T-cell (primary cell): ENCODE measurements at places on chromosomes 1 and 21.

GRCh38 chr1:151510614-151510956, 602 bp upstream of the CGN start:
- no peak for DNase-seq
- peaks cover 29% of the 10 kb centered on the region for H3K4me1 ChIP-seq
- H3K27ac ChIP-seq = peak overlapping the region; percentile 50
- H3K27me3 ChIP-seq = no peaks in the 10 kb centered on the region

DNA sequence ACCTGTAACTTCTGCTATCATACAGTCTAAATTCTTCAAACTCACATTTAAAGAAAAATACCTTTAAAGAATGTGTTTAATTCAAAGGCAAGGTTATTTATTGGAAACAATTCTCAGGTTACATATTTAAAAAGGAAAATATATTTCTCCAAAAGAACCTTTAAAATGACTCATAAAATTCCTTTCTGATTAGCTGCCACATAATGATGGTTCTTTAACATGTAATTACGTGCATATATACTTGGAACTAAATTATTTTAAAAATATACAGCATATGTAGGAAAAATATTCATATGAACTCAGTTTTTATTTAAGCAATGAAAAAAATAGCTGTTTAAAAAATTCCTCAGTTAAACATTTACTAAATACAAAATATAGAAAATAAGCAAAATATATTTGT, 173.6 kb downstream of the COP1 start:
- H3K27ac ChIP-seq = no peak overlapping the region
- H3K4me3 ChIP-seq = no peak overlapping the region
- no peak for DNase-seq
- no peaks in the 10 kb centered on the region for H3K4me1 ChIP-seq

GRCh38 chr1:63645317-63645716, 52.1 kb downstream of the PGM1 start:
- H3K4me1 ChIP-seq = no peaks in the 10 kb centered on the region
- H3K27me3 ChIP-seq = no peaks in the 10 kb centered on the region
- H3K36me3 ChIP-seq = peaks cover 6% of the 10 kb centered on the region
- no peak for DNase-seq

DNA sequence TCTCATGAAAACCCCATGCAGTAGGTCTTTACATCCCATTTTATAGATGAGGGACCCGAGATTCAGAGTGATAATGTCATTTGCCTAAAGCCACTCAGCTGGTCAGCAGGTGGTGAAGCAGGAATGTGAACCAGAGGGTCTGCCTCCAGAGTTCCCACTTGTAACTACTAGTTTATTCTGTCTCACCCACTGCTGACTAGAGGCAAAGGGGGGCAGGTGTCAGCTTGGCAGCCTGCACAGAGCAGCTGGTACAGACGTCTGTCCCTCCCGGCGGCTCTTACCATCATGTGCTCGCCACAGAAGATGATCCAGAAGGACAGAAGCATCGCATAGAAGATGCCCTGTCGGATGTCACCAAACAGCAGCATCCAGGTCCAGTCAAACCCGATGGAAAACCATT, 82.4 kb downstream of the WLS start:
- H3K36me3 ChIP-seq = no peaks in the 10 kb centered on the region
- no peak overlapping the region for H3K4me3 ChIP-seq
- DNase-seq = no peak
- H3K27me3 ChIP-seq = no peaks in the 10 kb centered on the region
- no peaks in the 10 kb centered on the region for H3K4me1 ChIP-seq
- H3K27ac ChIP-seq = no peak overlapping the region

- H3K27ac ChIP-seq = no peak overlapping the region
- DNase-seq = no peak
- H3K36me3 ChIP-seq = no peaks in the 10 kb centered on the region
- H3K4me3 ChIP-seq = no peak overlapping the region
- no peaks in the 10 kb centered on the region for H3K4me1 ChIP-seq
Observed at GRCh38 chr1:233025567-233025966, 75.2 kb downstream of the NTPCR start.

DNA sequence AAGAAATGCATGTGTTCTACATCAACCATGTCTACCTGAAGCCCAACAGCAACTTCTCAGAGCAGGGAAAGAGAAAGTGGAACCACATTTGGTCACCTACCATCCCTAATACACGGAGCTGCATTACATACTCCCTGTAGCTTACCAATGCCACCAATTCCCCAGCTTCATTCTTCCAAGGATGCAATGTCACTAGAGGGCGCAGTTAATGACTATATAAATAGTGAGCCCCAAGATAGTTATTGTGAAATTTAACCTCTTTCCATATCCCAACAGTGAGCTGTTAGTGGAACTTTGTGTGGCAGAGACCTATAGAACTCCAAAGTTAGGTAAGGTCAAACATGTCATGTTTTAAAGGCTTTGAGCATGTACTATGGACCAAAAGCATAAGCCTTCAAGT, 618.3 kb downstream of the SMYD3 start:
- H3K4me1 ChIP-seq = no peaks in the 10 kb centered on the region
- H3K36me3 ChIP-seq = no peaks in the 10 kb centered on the region
- no peak overlapping the region for H3K27ac ChIP-seq
- no peaks in the 10 kb centered on the region for H3K27me3 ChIP-seq
- DNase-seq = no peak
- no peak overlapping the region for H3K4me3 ChIP-seq

DNA sequence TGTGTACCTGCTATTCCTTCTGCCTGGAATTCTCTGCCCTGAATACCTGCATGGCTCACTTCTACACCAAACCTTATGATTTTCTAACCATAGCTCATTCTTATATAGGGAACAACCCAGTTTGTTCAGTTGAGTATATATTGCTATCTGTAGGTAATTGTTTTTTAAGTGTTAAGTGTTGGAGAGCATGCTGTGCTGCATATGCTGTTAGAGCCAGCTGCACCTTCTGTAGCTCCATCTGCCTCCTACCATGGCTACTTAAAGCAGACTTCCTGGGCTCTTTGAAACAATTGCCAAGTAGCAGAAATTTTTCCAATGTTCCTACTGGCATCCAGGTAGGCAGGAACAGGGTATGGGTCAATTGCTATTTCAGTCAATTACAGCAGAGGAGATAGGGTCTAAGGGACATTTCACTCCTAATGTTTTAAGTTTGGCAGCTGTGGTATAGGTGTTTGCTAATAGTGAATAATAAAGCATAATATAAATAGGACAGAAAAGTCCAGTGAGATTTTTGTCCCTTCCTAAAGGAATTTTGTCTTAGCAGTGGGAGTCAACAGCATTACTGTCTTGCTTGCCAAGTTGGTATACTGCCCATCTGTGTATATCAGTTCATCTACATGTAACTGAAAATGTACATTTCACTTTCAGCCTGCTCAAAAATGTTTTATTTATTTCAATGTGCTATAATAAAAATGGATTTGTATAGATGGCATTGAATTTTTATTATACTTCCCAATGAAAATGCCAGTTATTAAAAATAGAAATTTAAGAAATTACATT, 34.0 kb upstream of the C1orf115 start:
- no peaks in the 10 kb centered on the region for H3K36me3 ChIP-seq
- no peak for DNase-seq
- no peak overlapping the region for H3K27ac ChIP-seq
- no peaks in the 10 kb centered on the region for H3K27me3 ChIP-seq
- H3K4me3 ChIP-seq = no peak overlapping the region
- no peaks in the 10 kb centered on the region for H3K4me1 ChIP-seq

GRCh38 chr1:3219005-3219790, 150.2 kb downstream of the PRDM16 start:
- no peak overlapping the region for H3K4me3 ChIP-seq
- no peak for DNase-seq
- no peaks in the 10 kb centered on the region for H3K4me1 ChIP-seq
- H3K27me3 ChIP-seq = peaks cover 38% of the 10 kb centered on the region
- no peaks in the 10 kb centered on the region for H3K36me3 ChIP-seq

DNA sequence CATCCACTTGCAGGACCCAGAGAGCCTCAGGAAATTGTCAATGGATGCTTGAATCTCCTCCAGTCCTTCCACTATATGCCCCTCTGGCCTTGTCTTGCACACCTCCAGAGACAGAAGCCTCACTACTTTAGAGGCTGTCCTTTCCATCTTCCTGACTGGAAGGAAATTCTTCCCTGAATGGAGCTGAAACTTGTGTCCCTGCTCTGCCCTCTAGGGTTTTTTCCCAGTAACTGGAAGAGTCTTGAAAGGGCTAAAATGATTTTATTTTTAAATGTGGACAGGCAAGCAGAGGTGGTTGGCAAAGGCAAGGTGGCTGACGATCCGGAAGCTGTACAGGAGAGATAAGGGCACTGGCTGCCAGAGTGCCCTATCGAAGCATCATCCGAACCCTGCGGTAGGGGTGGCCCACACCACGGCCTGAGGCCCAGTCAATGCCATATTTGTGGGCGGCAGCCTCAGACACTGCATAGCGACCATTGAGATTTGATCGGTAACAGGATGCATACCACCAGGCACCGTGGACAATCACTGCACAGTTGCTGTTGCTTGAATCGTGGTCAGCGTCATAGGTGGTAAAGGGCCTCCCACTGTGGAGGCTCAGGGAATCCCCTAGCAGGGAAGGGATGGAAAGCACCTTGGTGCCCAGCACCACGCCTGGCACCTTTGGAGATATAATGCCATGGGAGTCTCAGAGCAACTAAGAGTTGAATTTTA, 2.3 kb upstream of the MAP3K6 start:
- no peak overlapping the region for H3K27ac ChIP-seq
- H3K36me3 ChIP-seq = no peaks in the 10 kb centered on the region
- no peak overlapping the region for H3K4me3 ChIP-seq
- no peak for DNase-seq

DNA sequence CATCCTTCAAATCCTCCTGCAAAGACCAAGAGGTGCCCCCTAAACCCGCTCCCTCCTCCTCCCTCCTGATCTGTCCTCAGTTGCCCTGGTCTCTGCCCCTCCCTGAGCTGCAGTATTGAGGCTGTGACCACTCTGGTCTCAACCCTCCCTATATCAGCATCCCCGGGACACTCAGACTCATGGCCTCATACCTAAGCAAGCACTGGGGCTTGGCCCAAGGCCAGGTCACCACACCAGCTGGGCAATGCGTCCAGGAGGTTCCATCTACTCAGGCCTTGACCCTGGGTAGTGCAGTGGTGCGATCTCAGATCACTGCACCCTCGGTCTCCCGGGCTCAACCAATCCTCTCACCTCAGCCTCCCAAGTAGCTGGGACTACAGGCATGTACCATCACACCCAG, 9.8 kb downstream of the KIF17 start:
- no peaks in the 10 kb centered on the region for H3K4me1 ChIP-seq
- no peak for DNase-seq
- H3K36me3 ChIP-seq = no peaks in the 10 kb centered on the region
- H3K27me3 ChIP-seq = peaks cover 31% of the 10 kb centered on the region
- H3K4me3 ChIP-seq = no peak overlapping the region

DNA sequence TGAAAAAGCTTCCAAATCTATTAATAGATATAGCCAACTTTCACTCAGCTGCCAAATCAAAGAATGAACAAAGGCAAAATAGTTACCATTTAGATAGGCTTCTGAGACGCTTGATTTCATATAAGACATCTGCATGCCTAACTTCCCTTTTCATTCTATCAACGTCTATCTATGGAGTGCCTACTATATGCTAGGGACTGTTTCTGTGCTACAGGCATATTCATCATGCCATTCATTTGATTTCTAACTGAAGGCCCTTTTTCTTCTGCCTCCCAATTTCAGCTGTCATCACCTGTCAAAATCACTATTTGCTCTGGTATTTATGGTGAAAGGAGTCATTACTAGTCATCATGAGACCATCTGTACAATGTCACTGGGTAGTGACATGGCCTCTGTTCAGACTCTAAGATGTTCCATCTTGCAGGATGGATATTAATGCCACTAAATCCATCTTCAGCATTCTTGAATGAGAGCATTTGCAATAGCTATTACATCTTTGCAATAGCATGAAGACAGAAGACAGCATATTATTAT, 4.3 kb upstream of the KRTAP13-1 start:
- H3K27me3 ChIP-seq = no peaks in the 10 kb centered on the region
- no peak overlapping the region for H3K4me3 ChIP-seq
- H3K36me3 ChIP-seq = no peaks in the 10 kb centered on the region
- no peak overlapping the region for H3K27ac ChIP-seq
- DNase-seq = no peak

GRCh38 chr1:154178911-154179811, 12.7 kb downstream of the TPM3 start:
- no peaks in the 10 kb centered on the region for H3K27me3 ChIP-seq
- peaks cover 39% of the 10 kb centered on the region for H3K36me3 ChIP-seq
- H3K27ac ChIP-seq = peak overlapping the region; percentile 71
- H3K4me1 ChIP-seq = peaks cover 74% of the 10 kb centered on the region
- H3K4me3 ChIP-seq = peak overlapping the region; percentile 26

- H3K27ac ChIP-seq = no peak overlapping the region
- H3K4me3 ChIP-seq = no peak overlapping the region
- DNase-seq = no peak
- no peaks in the 10 kb centered on the region for H3K4me1 ChIP-seq
- H3K27me3 ChIP-seq = peaks cover 11% of the 10 kb centered on the region
Observed at GRCh38 chr1:4526747-4527146, 127.7 kb upstream of the AJAP1 start.

DNA sequence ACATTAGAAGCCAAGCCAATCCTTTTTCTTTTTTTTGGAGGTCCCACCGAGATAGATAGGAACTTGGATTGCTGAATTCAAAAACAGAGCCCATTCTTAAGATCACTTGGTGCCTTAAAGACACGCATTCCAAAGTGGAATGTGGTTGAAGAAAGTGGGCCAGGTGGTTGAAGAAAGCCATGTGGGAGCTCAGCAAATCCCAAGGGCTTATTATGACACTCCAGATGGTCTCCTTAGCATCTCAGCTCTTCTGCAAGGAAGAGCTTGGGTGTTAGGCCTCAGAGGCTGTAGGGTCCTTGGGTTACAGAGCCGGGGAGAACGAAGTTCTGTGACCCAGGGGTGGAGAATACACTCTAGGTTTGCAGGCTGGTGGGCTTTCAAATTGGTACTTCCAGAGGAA, 13.5 kb downstream of the TOR3A start:
- no peak for DNase-seq
- peaks cover 61% of the 10 kb centered on the region for H3K36me3 ChIP-seq
- H3K27ac ChIP-seq = no peak overlapping the region

GRCh38 chr1:113678159-113678469, 81.2 kb downstream of the PHTF1 start:
- DNase-seq = no peak
- H3K27ac ChIP-seq = no peak overlapping the region
- no peaks in the 10 kb centered on the region for H3K27me3 ChIP-seq
- H3K36me3 ChIP-seq = no peaks in the 10 kb centered on the region
- H3K4me3 ChIP-seq = no peak overlapping the region

GRCh38 chr21:43331962-43332828, 94.7 kb downstream of the SIK1 start:
- H3K4me3 ChIP-seq = no peak overlapping the region
- no peaks in the 10 kb centered on the region for H3K27me3 ChIP-seq
- no peak overlapping the region for H3K27ac ChIP-seq
- no peaks in the 10 kb centered on the region for H3K4me1 ChIP-seq
- DNase-seq = no peak
- no peaks in the 10 kb centered on the region for H3K36me3 ChIP-seq

- H3K4me3 ChIP-seq = no peak overlapping the region
- no peaks in the 10 kb centered on the region for H3K36me3 ChIP-seq
- H3K27me3 ChIP-seq = no peaks in the 10 kb centered on the region
- no peak for DNase-seq
- no peak overlapping the region for H3K27ac ChIP-seq
Observed at GRCh38 chr1:227305894-227306626, 12.2 kb downstream of the CDC42BPA start.

GRCh38 chr1:174008269-174008668, 13.9 kb downstream of the RC3H1 start:
- no peaks in the 10 kb centered on the region for H3K27me3 ChIP-seq
- H3K4me3 ChIP-seq = no peak overlapping the region
- peaks cover 20% of the 10 kb centered on the region for H3K4me1 ChIP-seq
- H3K36me3 ChIP-seq = no peaks in the 10 kb centered on the region
